ENCODE measurements at places on chromosomes 11 and 22.

- DNase-seq: no peak
Measured at GRCh38 chr11:6632116-6633073, 13.2 kb upstream of the TPP1 start.

GRCh38 chr11:65953471-65953870 lies 8.1 kb upstream of the SART1 start:
- DNase-seq: no peak

GRCh38 chr11:37503411-37504059 lies 905.5 kb upstream of the RAG2 start:
- no peak for DNase-seq

GRCh38 chr22:27391092-27391770 lies 410.3 kb downstream of the MN1 start:
- no peak for DNase-seq

DNA sequence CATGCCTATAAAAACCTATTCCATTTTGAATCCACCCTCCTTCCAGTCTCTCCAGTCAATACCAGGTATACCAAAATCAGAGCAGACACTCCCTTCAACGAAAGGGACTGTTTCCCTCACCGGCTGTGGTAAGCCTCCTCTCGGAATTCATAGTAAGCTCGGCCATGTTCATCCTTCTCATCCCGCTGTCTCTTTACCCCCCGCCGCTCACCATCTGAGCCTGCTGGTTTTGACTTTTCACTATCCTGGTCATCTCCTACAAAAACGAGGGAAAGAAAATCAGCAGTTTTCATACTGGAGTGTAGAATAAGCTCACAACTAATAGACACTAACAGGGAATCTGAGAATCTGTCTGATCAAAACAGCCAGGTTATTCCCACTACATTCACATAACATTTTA lies 3.1 kb downstream of the HNRNPUL2 start:
- no peak for DNase-seq

Data from GM04504 (cell line).